ENCODE measurements at places on chromosomes 7 and 10.

- peak; percentile 95 for DNase-seq
Observed at GRCh38 chr10:110822712-110823311, 48.9 kb upstream of the PDCD4 start.

DNA sequence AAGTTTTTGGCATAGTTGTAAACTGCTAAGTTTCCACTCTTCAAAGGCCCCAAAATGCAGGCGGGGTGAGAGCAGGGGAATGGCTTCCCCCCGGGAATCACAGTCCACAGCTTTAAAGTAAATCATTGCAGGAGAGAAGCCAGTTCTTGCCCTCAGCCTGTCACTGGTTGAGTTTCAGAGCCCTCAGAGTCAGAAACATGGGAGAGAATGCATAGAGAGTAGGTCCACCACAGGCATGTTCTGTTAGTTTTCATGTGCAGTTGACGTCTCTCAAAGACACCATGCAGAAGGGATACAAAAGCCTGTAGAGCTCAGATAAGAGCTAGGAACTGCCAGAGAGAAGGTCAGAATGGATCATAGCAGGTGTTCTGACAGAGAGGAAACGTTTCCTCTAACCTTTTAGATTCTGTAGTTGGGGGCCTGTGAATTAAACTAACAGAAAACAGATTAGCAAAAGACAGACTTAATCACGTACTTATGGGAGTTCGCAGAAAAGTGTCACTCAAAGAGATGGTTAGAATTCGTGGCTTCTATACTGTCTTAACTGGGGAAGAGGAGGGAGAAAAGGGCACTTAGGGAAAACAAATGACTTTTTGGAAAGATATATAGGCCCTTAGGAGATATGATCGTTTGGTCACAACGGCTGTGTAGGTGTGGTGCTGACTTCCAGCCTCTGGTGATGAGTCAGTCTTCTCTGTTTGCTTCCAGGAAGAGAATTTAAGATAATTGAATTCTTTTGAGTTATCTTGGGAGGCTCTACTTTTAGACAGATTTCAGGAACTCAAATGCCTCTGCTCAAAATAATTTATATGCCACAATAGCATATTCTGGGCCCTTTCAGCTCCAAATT lies 48.0 kb upstream of the MSRB2 start:
- DNase-seq = no peak

- no peak for DNase-seq
Observed at GRCh38 chr7:69193061-69193460, 405.2 kb upstream of the AUTS2 start.

DNA sequence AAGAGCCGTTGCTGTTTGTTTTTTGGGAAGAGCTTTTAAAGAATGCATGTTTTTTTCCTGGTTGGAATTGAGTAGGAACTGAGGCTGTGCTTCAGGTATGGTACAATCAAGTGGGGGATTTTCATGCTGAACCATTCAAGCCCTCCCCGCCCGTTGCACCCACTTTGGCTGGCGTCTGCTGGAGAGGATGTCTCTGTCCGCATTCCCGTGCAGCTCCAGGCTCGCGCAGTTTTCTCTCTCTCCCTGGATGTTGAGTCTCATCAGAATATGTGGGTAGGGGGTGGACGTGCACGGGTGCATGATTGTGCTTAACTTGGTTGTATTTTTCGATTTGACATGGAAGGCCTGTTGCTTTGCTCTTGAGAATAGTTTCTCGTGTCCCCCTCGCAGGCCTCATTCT lies 31.6 kb downstream of the PFKFB3 start:
- DNase-seq = no peak

- no peak for DNase-seq
Observed at GRCh38 chr7:156768698-156769472, 124.1 kb downstream of the LMBR1 start.

DNA sequence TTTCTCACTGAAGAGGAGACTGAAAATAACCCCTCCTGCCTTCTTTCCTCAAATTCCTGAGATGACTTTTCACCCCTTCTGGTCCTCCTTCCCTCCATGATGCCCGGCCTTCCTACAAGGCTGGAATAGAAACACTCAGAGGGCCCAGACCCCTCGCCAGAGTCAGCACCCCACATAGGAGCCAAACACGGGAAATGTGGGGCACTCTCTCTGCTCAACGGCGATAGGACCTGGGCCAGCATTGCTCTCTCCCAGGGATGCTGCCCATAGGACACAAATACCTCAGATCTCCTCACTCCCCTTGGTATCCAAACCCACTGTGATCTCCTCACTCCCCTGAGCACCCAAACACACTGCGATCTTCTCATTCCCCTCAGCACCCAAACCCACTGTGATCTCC lies 7.4 kb downstream of the CFAP46 start:
- no peak for DNase-seq

- peak; percentile 14 for DNase-seq
Observed at GRCh38 chr7:158782761-158783401, 46.4 kb downstream of the ESYT2 start.

- no peak for DNase-seq
Observed at GRCh38 chr10:101781984-101782810, 1.0 kb downstream of the NPM3 start.

DNA sequence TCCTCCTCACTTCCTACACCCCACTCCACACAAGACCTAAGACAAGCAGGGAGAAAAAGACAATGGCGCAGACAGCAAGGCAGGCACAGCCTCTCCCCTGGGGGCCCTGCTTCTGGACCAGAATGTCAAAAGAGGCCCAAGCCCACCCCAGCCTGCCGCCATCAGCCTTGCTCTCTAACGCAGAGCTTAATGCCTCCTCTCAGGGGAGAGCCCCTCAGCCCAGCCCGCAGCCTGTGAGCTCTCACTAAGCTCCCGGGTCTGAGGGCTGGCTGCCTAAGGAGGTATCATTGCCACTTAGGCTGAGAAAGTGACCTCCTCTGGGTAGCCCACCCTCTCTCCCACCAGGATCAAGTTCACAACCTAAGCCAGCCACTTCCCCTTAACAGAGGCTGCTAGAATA lies 16.7 kb downstream of the SLIT1 start:
- DNase-seq = no peak

- peak; percentile 22 for DNase-seq
Observed at GRCh38 chr7:139777133-139777891, 486 bp downstream of the HIPK2 start.

- no peak for DNase-seq
Observed at GRCh38 chr10:299969-300368, 164.7 kb downstream of the ZMYND11 start.

- no peak for DNase-seq
Observed at GRCh38 chr7:74449144-74449543, 4.6 kb upstream of the GTF2IRD1 start.

- no peak for DNase-seq
Observed at GRCh38 chr10:84588971-84589370, 260.6 kb downstream of the CCSER2 start.

- no peak for DNase-seq
Observed at GRCh38 chr10:50318129-50318528, 66.8 kb upstream of the ASAH2 start.

DNA sequence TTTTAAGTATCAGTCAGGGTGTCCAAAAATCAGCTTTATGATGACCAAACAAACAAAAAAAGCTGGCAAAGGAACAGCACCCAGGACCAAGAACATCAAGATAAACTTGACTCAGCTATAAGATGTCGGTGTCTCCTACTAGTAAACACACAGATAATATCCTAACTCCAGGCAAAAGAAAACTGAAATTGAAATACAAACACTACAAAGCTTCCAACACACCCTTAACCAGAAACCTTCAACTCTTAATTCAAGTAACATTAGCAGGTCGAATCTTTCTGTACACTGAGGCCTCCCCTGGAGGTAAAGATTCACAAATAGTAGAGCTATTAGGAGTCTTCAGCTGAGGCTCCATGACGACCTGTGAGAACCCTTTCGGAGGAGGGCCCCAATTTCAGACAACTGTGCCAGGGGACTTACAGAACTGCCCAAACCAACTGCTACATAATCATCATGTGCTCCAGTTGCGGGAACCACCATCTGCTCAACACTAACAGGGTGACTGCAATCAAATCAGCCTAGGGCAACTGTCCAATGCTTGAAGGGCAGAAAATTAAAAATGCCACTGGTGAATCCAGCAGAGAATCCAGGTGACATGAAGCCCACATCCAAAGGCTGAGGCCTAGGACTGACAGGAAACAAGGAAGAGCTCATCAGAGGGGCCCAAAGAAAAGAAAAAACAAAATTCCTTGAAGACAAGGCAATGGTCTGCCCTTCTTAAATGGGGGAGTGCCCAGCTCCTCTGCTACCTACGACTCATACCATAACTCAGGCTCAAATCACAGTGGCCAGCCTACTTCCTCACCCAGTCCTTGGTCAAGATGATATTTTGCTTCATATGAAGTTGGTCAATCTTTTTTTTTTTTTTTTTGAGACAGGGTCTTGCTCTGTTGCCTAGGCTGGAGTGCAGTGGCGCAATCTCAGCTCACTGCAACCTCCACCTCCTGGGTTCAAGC lies 20.0 kb downstream of the XPNPEP1 start:
- peak; percentile 95 for DNase-seq

DNA sequence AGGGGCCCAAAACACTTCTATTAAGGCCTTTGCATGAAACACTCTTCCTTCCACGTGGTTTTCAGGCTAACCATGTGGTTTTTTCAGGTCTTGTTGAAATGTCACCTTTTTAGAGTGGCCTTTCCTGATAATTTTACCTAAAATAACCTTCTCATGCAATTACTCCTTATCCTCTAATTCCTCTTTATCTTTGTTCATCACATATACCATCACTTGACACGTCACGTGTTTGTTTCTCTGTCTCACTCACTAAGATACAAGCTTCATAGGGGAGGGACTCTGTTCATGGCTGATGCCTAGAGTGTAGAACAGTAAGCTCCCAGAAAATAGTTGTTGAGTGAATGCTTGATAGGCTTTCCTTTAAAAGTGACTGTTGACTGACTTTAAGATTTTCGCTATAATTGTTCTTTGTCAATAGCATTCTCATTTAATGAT lies 63.7 kb downstream of the ST7 start:
- DNase-seq = no peak

DNA sequence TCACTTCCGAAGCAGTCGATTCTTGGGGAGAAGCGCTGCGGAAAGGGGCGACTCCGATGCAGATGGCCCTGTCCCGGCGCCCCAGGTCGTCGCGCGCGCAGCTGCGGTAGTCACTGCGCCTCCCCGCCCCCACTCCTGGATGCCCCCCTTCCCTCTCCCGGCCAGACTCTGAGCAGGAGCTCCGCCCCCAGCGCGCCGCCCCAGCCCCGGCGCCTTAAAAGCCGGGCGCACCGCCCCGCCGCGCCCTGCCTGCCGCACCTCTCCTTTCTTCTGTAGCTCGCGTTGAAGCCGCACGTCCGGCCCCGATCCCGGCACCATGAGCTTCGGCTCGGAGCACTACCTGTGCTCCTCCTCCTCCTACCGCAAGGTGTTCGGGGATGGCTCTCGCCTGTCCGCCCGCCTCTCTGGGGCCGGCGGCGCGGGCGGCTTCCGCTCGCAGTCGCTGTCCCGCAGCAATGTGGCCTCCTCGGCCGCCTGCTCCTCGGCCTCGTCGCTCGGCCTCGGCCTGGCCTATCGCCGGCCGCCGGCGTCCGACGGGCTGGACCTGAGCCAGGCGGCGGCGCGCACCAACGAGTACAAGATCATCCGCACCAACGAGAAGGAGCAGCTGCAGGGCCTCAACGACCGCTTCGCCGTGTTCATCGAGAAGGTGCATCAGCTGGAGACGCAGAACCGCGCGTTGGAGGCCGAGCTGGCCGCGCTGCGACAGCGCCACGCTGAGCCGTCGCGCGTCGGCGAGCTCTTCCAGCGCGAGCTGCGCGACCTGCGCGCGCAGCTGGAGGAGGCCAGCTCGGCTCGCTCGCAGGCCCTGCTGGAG lies at the start of gene INA:
INA (plus strand) TSS at position 243 of the 817 bp plus-strand sequence; CDS start at position 317, 74 bp downstream.
- DNase-seq = peak; percentile 84

GRCh38 chr10:50503661-50504320 lies 120.0 kb downstream of the SGMS1 start:
- no peak for DNase-seq

DNA sequence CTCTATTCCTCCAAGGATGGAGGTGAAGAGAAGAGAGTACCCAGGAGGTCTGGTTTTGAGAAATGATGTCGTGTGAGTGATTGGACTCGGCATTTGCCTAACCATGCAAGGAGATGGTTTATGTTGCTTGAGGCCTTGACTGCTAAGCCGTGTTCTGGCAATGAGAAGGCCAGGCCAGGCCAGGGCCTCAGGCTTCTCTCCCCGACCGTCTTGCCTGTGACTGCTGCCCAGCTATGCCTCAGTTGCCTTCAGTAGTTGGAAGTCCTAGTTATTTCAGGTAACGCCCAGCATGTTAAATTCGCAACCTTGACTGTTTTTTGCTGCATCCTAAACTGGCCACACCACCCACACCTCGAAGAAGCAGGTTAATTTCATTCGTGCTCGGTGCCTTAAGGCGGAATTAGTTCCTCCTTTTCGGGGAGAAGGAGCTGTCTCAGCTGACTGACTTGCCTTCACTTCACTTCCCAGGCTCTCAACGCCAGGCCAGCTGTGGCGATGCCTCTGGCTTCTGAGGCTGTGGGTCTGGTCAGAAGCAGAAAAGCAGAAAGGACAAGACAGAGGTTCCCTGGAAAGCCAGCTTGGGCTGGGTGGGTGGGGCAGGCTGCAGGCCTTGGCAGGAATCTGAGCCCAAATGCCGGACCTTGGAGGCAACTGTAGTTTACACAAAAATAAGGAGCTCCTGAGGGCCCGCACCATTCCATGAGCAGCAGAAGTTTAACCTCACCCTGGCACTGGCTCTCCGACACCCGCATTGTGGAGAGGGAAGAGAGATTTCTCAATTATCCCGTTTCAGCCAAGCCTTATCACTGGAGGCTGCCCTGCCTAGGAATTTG lies 61.9 kb upstream of the SAMD8 start:
- no peak for DNase-seq

- DNase-seq = peak; percentile 94
Observed at GRCh38 chr7:128167042-128167701, 73.9 kb upstream of the LEP start.

DNA sequence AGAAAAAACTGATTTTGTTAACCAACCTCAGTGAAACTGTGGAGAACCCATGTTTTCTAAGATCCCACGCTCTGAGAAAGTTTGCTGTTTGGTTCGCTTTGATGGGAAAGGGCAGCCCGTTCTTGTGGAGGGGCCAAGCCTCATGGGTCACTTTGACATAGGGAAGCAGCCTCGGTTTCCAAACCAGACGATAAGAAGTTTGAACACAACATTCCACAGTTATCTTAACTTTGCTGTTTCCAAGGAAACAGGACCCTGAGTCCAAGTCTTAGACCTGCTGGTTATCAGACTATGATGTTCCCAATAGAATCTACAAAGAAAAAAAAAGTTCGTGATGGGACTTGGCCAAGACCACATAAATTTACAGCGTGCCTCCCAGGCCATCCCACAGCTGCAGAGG lies 182.3 kb downstream of the NRP1 start:
- DNase-seq = no peak

GRCh38 chr10:11720260-11720741 lies 21.9 kb upstream of the ECHDC3 start:
- no peak for DNase-seq

Measured in G401 (cell line).